ENCODE measurements at places on chromosomes 3 and 15. TPM values are rescaled to one million over a fixed set of nuclear protein-coding genes. Genes with fewer than 3 reads are reported as not detected.

The UROC1 gene
- total RNA-seq, result not detected

DNA sequence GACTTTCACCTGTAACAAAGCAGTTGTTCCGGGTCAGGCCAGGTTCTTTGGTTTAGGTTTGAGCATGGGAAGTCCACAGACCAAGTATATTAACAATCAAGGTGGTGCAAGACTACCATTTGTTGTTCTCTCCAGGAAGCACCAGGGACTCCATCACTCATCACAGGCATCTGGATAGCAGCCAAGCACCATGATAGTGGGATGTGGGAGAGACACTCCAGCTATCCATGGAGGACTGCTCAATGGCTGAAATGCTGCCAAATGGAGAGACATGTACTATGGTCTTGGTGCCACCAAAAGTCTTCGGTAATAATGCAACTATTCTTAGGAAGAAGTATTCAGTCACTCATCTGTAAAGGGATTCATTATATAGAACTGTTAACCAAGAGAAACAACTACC lies 143.0 kb downstream of the TNIK start:
- no peaks in the 10 kb centered on the region for H3K27me3 ChIP-seq
- H3K4me1 ChIP-seq, result peaks cover 20% of the 10 kb centered on the region
- no peaks in the 10 kb centered on the region for H3K36me3 ChIP-seq
- H3K27ac ChIP-seq, result no peak overlapping the region
- H3K4me3 ChIP-seq, result no peak overlapping the region

The CLDN18 gene
- total RNA-seq, result 7.3 TPM

DNA sequence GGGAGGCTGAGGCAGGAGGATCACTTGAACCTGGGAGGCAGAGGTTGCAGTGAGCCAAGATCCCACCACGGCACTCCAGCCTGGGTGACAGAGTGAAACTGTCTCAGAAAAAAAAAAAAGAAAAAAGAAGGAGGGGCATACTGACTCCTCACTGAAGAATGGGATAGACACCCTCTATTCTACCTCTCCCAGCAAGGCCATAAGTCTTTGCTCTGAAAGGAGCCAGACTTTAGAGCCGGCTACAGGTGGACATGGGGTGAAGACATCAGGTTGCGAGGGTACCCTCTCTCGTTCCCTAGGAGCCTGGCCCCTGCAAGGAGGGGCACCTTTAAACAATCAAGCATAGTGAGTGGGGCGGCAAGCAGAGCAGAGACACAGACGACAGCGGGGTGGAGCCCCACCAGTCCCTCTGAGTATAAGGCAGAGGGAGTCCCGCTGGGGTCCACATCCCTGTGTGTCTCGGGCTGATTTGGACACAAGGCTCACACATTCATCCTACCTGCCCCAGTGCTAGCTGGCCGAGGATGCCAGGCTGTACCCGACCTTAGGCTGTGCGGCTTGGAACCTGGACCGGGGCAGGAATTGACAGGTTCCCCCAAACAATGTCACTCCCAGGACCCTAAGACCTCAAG lies 1.1 kb downstream of the GRAMD2A start:
- peaks cover 4% of the 10 kb centered on the region for H3K36me3 ChIP-seq
- peak overlapping the region; percentile 84 for H3K4me3 ChIP-seq
- peaks cover 14% of the 10 kb centered on the region for H3K4me1 ChIP-seq
- no peak for DNase-seq

DNA sequence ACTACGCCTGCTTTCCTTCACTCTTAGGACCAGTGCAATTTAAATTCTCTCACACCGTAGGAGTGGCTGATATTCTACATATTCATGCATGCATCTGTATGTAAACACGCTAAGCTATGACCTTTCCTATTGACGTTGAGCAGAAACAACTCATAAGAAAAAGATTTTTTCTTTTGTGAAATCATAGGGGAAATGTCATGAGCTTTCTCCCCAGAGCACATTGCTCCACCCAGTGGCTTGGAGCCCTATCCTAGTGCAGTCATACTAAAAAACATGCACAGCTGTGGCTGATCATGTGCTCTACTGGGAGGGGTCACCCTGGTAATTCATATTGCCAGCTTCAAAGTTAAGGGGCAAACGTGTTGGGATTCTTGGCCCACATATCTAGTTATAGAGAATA lies 1.8 kb upstream of the MESD start:
- H3K4me1 ChIP-seq, result peaks cover 18% of the 10 kb centered on the region
- H3K27ac ChIP-seq, result no peak overlapping the region
- no peaks in the 10 kb centered on the region for H3K27me3 ChIP-seq
- no peak for DNase-seq
- H3K36me3 ChIP-seq, result peaks cover 5% of the 10 kb centered on the region

DNA sequence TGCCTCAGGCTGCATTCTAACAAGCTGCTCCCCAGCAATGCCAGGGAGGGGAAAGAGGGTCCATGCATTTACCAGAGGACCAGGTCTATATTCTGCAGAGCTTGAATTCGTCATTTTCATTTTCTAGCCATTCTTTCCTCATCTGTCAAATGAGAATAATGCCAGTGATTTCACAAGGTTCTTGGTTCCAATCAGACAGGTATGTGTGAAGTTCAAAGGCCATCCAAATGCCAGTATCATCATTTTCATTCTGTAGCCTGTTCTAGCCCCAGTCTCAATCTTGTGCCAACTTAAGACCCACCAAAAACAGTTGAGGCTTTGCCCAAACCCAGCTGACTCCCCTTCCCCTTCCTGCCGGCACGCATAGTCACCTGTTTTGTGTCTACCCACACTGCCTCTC lies 112.7 kb downstream of the IQSEC1 start:
- no peak overlapping the region for H3K27ac ChIP-seq
- DNase-seq, result no peak
- peaks cover 45% of the 10 kb centered on the region for H3K4me1 ChIP-seq

The TMEM207 gene
- total RNA-seq, result not detected

- H3K4me1 ChIP-seq, result no peaks in the 10 kb centered on the region
- DNase-seq, result no peak
- H3K27ac ChIP-seq, result no peak overlapping the region
- H3K27me3 ChIP-seq, result no peaks in the 10 kb centered on the region
These were observed 789.0 kb upstream of the ROBO1 start for GRCh38 chr3:80556763-80557162.

- H3K36me3 ChIP-seq, result no peaks in the 10 kb centered on the region
- DNase-seq, result no peak
- no peaks in the 10 kb centered on the region for H3K4me1 ChIP-seq
- H3K27ac ChIP-seq, result no peak overlapping the region
- no peaks in the 10 kb centered on the region for H3K27me3 ChIP-seq
These were observed 28.6 kb upstream of the GOLIM4 start for GRCh38 chr3:168124291-168124690.

- peak overlapping the region; percentile 93 for H3K27ac ChIP-seq
- no peaks in the 10 kb centered on the region for H3K27me3 ChIP-seq
- no peaks in the 10 kb centered on the region for H3K36me3 ChIP-seq
- H3K4me3 ChIP-seq, result peak overlapping the region; percentile 44
- peak; percentile 48 for DNase-seq
- peaks cover 25% of the 10 kb centered on the region for H3K4me1 ChIP-seq
These were observed 102.5 kb upstream of the TJP1 start for GRCh38 chr15:29924750-29925149.

The SLC15A2 gene
- 3.4 TPM for total RNA-seq

DNA sequence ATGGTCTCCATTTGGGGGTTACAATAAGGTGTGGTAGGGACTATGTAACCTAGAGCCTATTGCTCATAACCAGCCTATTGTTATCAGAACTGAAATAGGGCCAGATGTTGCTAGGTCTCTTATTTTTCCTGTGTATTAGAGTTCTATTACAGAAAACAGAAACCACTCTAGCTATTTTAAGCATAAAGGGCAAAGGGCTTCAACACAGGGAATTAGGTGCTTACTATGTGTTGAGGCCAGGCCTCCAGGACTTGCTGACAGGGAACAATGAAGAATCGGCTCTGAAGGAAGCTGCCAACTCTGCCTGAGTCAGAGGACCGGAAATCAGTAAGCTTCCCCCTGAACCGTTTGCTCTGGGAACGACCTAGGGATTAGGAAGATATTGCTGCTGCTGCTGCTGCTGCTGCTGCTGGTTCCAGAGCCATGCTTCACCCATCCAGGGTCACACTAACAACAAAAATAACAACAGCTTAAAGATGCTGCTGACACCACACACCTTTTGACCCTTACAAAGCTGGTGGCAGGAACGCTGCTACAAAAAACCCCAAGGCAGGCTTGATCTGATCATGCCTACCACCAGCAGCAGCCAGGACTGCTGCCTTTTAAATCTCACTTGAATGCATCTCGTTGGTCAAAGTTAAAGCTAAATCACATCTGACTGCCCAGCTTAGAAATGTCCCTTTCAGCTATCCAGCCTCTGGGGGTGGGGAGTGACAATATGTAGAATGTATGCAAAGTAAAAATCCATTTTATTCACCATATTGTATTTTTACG lies 276.9 kb upstream of the IL12A start:
- no peaks in the 10 kb centered on the region for H3K4me1 ChIP-seq
- no peak overlapping the region for H3K27ac ChIP-seq
- H3K27me3 ChIP-seq, result peaks cover 5% of the 10 kb centered on the region
- H3K36me3 ChIP-seq, result no peaks in the 10 kb centered on the region
- no peak for DNase-seq
- H3K4me3 ChIP-seq, result no peak overlapping the region

DNA sequence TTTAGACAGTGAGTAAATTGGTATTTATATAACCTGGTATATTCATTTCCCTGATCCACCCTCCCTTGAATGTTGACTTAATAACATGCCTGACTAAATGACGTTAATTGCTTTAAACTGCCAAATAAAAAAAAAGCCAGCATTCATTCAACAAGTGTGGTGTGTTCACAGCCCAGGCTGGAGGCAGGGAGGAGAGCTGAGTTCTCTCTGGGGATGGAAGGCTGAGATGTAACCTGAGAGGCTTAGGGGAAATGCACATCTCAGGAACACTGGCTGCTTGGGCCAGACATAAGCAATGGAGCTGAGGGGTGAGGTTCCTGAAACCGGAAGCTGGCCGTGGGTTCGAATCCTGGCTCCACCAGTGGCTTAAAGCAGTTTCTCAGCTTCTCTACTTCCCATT lies 17.3 kb downstream of the CACNA2D3 start:
- DNase-seq, result no peak
- no peak overlapping the region for H3K27ac ChIP-seq
- H3K36me3 ChIP-seq, result no peaks in the 10 kb centered on the region
- no peak overlapping the region for H3K4me3 ChIP-seq
- H3K27me3 ChIP-seq, result peaks cover 47% of the 10 kb centered on the region

GRCh38 chr3:102614585-102614984 lies 179.8 kb downstream of the ZPLD1 start:
- no peaks in the 10 kb centered on the region for H3K27me3 ChIP-seq
- H3K27ac ChIP-seq, result no peak overlapping the region
- H3K36me3 ChIP-seq, result no peaks in the 10 kb centered on the region
- no peak for DNase-seq

The ATP13A5 gene
- not detected for total RNA-seq

GRCh38 chr15:50519740-50520425 lies 26.6 kb downstream of the USP50 start:
- no peaks in the 10 kb centered on the region for H3K4me1 ChIP-seq
- H3K36me3 ChIP-seq, result no peaks in the 10 kb centered on the region
- H3K4me3 ChIP-seq, result no peak overlapping the region
- no peaks in the 10 kb centered on the region for H3K27me3 ChIP-seq
- DNase-seq, result no peak

The ACTR8 gene
- total RNA-seq, result 40.1 TPM

DNA sequence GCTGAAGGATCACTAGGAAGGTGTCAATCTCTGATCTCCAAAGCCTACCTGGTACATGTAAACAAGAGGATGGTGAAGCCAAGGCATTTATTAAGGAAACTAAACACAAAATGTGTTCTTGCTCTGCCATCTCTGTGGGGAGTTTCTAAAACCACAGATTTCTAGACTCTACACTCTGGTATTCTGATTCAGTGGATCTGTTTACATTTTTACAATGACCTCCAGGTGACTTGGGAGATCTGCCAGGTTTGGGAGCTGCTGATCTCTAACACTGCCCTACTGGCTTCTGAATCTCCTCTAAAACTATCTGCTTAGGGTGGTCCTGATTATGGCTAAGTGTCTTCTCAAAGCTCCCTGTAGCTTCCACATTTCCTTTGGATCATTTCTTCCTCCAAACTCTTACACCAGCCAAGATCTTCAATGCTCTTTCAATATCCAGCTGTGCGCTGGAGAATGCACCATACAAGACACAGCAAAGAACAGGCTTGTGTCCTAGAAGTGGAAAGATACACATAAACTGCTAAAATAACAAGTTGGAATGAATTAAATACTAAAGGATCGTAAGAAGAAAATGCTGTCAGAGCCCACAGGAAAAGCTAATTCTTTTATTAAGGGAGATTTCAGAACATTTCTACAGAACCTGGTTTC lies 72.7 kb downstream of the GREM1 start:
- no peak overlapping the region for H3K27ac ChIP-seq
- no peak overlapping the region for H3K4me3 ChIP-seq
- H3K27me3 ChIP-seq, result no peaks in the 10 kb centered on the region
- peaks cover 3% of the 10 kb centered on the region for H3K4me1 ChIP-seq
- DNase-seq, result no peak
- H3K36me3 ChIP-seq, result peaks cover 8% of the 10 kb centered on the region

All from type B pancreatic cell (in vitro differentiated cells).